ENCODE measurements at places on chromosomes 16 and 17.

DNA sequence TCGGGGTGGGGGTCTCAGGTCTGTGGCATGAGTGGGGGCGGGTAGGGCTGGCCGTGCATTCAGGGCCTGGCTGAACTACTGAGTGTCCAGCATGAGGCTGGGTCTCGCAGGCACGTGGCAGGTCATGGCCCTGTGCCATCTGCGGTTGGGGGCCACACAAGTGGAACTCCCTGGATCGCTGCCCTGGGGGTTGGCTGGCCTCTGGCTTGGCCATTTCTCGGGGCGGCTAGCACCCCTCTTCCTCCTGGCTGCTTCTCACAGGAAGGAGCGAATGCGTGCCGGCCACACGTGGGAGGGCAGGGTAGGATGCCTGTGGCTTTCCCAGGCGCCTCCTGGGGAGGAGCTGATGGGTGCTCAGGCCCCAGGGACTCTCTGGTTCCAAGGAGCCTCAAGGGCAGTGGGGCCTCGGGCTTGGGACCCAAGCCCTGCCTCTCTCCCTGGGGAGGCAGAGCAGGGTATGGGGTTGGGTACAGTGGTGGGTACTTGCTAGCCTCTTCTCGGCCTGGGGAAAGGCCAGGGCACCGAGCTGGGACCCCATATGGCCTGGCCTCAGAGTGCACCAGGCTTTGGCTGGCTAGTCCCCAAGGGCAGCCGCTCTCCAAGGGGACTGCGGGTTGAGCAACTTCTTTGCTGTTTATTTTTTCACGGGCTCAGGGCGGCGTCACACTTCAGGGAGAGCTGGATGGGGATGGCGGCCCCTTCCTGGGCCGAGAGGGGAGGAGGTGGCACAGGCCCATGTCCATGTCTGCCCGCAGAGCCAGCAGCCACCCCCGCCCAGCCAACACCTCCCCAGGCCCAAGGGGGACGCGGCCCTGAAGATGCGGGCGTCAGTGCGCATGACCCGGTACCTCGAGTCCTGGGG is 37.5 kb downstream of the ADCY7 start:
- DNase-seq: peak; percentile 57

- DNase-seq: peak; percentile 64
These were observed 2.2 kb upstream of the PELP1 start for GRCh38 chr17:4706121-4706520.

GRCh38 chr17:33515974-33516373 is 222.9 kb upstream of the ASIC2 start:
- no peak for DNase-seq

- no peak for DNase-seq
These were observed 8.1 kb downstream of the CORO7 start for GRCh38 chr16:4408323-4408690.

DNA sequence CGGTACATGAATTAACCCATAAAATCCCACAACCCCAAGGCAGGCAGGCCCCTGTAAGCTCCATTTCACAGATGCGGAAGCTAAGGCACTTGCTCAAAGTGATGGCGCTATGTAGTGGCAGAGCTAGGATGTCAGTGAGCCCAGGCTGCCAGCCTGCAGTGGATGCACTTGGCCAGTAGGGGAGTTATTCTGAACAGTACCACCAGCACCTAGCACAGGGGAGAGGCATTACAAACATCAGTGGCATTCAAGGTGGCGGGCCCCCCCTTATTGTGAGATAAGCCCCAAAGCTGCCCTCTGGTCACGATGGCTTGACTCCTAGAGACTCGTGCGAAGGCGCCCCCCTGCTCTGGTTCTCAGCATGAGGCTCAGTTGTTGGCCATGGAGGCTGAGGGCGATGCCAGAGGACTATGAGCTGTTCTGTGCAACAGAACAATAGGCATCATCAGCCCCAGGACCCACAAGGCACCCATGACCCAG is 33.8 kb downstream of the GTF3C1 start:
- peak; percentile 42 for DNase-seq

DNA sequence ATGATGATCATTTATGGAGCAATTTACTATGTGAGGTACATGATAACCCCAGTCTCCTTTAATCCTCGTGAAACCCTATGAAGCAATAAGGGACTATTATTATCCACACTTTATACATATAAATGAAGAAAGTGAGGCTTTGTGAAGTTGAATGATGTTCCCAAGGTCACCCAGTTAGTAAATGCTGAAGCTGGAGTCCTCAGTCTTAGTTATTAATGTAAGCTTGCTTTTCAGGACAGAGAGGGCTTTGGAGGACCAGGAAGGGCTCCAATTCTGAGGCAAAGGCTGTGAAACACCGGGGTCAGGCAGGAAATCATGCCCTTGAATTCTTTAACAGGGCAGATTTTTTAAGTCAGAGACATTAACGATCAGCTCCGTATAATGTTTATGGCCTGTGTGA is 36.8 kb downstream of the KSR1 start:
- DNase-seq: no peak

DNA sequence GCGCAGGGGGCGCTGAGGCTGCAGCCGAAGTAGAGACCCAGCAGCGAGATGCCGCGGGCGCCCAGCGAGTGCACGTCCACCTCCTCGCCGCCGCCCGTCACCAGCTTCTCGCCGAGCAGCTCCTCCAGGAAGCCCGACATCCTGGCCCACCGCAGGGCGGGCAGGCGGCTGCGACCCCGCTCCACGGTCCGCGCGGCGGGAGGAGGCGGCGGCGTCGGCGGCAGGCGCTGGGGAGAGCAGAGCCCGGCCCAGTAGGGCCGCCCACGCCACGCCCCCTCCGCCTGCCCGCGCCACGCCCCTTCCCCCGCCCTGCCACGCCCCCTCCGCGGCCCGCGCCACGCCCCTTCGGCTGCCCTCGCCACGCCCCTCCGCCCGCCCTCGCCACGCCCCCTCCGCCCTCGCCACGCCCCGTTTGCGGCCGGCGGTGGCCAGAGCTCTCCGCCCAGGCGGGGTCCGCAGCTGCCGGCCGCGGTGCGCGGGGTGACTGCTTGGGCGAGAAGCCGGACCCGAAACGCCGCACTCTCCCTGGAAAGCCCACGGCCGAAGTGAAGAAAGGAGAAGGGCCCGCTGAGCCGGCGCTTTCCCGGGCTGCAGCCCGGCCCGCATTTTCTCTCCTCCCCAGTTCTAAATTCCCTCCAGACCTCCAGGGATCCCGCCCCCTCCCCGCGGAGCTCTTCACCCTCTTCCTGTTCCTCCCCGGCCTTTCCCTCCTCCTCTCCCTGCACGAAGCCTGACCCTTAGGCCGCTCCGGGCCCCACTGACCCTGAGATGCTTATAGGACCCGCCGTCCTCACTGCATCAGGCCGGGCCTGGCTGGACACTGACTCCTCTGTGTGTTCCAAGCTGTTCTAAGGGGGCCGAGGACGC is at the start of gene NXN:
Gene NXN (minus strand): TSS at position 238 of the 867 bp plus-strand sequence.
- peak; percentile 94 for DNase-seq

DNA sequence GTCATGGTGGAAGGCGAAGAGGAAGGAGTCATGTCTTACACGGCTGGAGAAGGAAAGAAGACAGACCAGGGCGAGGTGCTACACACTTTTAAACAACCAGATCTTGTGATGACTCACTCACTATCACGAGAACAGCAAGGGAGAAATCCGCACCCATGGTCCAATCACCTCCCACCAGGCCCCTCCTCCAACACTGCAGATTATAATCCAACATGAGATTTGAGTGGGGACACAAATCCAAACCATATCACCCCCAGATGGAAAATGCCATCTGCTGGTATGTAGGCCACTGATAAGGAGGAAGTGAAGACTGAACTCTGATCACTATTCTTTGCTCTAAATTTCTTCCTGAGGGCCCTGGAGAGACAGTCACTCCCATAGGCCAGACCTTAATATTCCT is 7.5 kb upstream of the ITGAX start:
- DNase-seq: no peak

DNA sequence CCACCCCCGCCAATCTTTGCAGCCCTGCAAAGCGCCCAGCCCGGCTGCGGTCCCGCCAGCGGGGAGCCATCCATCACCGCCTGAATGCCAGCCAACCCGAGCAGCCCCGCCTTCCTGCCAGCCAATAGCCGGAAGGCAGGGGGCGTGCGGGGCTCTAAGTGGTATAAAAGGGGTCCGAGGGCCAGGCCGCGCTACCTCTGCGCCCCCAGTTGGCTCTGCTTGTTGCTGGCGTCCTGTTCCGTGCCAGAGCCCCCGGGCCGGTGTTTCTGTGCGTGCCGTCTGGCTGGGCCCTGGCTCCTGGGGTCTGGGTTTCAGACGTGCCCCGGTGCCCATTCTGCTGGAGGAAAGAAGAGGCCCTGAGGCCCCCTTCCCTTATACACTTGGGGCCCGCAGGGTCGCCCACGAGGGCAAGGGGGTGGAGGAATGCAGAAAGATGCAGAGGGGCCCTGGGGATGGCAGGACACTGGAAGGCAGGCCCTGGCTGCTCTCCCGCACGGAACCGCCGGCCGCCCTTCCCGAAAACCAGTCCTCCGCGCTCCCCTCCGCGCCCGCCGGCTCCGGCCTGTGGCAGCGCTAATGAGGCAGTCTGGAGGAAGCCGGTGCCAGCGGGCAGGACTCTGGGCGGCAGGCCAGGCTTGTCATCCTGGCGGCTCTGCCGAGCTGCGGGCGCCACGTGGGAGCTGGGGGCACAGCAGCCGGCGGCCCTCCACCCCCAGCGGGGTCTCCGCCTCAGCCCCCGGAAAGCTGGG is 14.0 kb downstream of the COPZ2 start:
- peak; percentile 95 for DNase-seq

GRCh38 chr17:79100405-79100804 is 25.8 kb downstream of the ENGASE start:
- no peak for DNase-seq

GRCh38 chr16:77596261-77596660 is 126.1 kb upstream of the NUDT7 start:
- DNase-seq: no peak

GRCh38 chr17:48290378-48290777 is 139.6 kb downstream of the SKAP1 start:
- no peak for DNase-seq

- no peak for DNase-seq
These were observed 10.6 kb upstream of the SUZ12 start for GRCh38 chr17:31926100-31926729.

DNA sequence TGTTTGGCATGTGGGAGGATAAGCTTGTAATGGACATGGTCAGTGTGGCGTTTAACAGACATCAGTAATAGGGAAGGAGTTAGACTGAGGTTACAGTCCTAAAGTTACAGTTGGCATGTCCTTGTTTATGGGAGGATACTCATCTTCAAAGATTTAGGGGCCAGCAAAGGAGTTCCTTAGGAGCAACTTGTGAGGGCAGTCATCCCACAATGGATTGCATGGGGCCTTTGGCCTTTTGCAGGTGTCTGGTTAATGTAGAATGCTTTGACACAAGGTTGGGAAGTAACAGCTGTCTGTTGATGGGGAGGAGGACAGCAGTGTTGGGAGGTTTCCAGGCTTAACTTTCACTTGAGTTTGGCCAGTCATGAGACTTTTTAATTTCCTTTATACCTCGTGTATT is 2.2 kb downstream of the NUBP1 start:
- no peak for DNase-seq

- DNase-seq: no peak
These were observed 232.7 kb upstream of the CDH5 start for GRCh38 chr16:66133643-66134338.

DNA sequence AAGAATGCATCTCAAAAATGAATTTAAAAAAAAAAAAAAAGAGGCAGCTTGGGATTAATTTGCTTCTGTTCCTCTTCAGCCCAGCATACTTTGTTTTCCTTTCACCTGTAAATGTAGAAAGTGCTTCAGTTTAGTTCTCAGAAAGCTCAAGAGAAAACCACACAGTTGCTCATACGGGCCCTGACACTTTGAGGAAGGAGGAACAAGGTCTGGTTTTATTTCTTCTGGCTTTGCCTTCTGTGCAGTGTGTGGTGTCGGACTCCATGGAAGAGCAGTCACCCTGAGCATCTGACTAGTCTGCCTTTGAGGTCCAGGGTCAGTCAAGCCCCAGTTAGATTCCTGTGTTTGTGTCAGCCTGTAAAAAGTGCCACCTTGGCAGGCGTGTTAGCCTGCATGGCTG is 27.6 kb downstream of the NMT1 start:
- DNase-seq: no peak
